ENCODE measurements at places on chromosomes 7 and 10. TPM values are rescaled to one million over a fixed set of nuclear protein-coding genes. Genes with fewer than 3 reads are reported as not detected.
A peak's percentile ranks its signal among the peaks of the same experiment; 100 is the strongest.

Gene OR2A14
- not detected for total RNA-seq

Gene CDNF
- 2.3 TPM for total RNA-seq

Gene CHAT
- not detected for total RNA-seq

Gene PTEN
- total RNA-seq: 54.3 TPM

Gene TRIL
- 2.3 TPM for total RNA-seq

Gene HKDC1
- not detected for total RNA-seq

Gene PHKG1
- 31.3 TPM for total RNA-seq

Gene EGFR
- total RNA-seq: 10.1 TPM

Gene KLF14
- not detected for total RNA-seq

- DNase-seq: no peak
These were observed 580.9 kb downstream of the GLRX3 start for GRCh38 chr10:130717083-130717482.

GRCh38 chr10:5555881-5556280, 31.1 kb downstream of the CALML3 start:
- peak; percentile 13 for DNase-seq

DNA sequence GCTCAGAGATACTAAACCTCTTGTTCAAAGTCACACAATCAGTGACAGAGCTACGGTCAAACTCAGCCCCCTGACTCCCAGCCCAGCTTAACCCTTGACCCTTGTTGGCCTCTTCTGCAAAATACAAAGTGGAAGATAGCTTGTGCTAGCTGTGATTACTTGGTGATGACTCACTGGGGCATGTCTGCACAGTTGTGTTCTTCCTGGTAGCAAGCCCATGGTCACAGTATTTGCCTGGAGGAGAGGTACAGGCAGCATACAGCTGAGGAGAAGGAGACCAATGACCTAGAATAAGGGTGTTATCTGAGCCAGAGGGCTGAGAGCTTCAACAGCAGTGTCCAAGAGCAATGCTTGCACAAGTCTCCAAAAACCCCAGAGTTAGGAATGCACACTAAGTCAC, 5.7 kb upstream of the HSPA12A start:
- no peak for DNase-seq

GRCh38 chr7:101433688-101434087, 71.0 kb downstream of the COL26A1 start:
- no peak for DNase-seq

DNA sequence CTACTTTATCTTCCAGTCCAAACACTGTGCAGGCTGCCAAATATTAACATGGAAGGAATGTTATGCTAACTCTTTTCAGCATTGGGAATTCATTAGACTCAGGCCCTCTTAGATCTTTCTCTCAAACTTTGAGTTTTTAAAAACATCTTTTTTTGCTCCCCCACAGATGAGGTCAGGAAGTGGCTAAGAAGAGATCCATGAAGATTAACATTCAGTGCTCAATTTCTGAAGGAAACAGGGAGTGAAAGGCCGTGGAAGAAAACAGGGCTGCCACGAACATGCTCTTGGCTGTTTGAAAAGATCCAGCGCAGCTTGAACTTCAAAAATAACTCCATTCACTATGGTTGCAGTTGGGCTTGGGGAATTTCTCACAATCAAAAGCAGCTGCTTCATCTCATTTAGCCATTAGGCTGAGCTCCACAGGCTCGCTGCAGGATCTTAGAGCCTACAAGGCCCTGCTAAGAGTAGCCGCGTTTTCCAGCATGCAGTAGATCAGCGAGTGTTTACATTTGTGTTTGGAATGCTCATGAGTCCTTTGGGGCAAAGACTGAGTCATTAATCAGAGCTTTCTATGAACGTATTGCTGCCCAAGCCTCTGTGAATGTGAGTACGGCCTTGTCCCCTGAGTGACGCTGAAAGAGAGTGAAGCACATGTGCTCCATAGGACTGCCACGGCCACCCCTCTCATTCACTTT, 41.2 kb upstream of the TNS3 start:
- DNase-seq: no peak

GRCh38 chr7:28381466-28381865, 30.9 kb upstream of the CREB5 start:
- DNase-seq: no peak

- DNase-seq: peak; percentile 55
These were observed 167.6 kb downstream of the ZNF365 start for GRCh38 chr10:62541811-62542210.

GRCh38 chr10:48522011-48522765, 82.7 kb downstream of the ARHGAP22 start:
- no peak for DNase-seq

DNA sequence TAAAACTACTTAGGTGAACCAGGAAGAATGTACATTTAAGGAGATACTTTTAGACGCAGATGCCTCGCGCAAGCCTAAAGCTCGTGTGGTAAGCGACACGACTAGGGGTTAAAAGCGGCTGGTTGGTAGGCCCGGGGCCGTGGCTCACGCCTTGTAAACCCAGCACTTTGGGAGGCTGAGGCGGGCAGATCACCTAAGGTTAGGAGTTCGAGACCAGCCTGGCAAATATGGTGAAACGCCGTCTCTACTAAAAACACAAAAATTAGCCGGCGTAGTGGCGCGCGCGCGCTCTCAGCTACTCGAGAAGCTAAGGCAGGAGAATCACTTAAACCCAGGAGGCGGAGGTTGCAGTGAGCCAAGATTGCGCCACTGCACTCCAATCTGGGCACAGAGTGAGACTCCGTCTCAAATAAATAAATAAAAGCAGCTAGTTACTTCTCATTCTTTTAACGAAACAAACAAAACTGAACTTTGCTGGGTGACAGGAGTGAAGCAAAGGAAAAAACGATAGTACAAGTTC, 879 bp downstream of the NUDT5 start:
- DNase-seq: peak; percentile 76

DNA sequence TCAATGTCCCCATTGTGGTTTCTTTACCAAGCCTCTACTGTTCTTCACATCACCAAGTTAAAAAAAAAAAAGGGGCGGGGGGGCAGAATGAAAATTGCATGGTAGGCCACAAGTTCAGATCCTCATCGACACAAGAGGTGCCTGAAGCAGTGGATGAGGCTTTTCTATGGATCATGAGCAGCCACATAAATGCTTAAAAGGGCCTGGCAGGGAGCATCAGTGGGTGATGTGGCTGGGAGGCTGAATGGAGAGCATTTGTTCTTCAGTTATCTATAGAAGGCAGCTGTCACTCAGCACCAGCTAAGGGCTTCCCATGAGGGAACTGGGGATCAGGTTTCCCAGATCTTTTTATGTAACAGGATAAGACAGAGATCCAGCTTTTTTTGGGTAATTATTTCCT, 117.9 kb downstream of the CFTR start:
- DNase-seq: no peak

GRCh38 chr10:59360605-59361405, 1.5 kb downstream of the FAM13C start:
- no peak for DNase-seq

DNA sequence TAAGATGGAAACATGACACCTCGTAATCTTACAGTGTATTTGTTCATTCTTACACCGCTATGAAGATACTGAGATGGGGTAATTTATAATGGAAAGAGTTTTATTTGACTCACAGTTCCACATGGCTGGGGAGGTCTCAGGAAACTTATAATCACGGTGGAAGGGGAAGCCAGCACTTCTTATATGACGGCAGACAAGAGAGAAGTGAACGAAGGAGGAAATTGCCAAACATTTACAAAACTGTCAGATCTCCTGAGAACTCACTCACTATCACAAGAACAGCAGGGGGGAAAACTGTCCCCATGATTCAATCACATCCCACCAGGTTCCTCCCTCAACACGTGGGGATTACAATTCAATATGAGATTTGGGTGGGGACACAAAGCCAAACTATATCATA, 282.3 kb downstream of the HGF start:
- DNase-seq: no peak

DNA sequence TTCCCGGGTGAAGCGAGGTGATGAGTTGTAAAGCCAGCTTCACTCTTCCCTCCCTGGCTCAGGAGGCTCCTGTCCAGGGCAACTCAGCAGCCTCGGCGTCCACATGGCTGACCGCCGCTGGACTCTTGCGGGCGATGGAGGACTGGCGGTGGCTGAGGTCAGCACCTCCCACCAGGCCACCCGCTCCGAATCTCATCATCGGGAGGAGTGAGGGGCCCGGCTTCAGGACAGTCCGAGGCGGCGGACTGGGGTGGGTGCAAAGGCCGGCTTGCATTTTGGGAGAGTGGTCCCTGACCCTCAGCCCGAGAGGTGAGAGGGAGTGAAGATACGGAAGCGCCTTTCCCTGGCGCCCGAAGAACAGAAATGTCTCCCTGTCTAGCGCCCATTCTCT, 759 bp downstream of the DNAJB12 start:
- peak; percentile 63 for DNase-seq

DNA sequence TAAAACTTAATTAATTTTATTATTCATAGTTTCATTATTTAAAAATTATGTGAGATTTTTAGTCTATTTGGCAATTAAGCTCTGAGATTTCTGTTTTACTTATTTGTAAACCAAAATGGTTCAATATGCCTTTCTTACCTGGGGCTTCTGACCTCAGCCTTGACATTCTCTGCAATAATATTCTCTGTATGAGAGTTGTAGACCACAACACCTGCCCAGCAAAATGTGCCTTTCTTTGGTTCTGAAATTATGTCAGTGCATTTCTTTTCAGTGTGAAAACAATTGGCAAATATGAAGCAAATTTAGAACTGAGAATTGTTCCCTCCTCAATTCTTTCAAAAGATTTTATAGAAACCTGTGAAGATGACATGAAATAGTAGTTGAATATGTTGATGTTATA, 426.4 kb upstream of the FZD8 start:
- no peak for DNase-seq

DNA sequence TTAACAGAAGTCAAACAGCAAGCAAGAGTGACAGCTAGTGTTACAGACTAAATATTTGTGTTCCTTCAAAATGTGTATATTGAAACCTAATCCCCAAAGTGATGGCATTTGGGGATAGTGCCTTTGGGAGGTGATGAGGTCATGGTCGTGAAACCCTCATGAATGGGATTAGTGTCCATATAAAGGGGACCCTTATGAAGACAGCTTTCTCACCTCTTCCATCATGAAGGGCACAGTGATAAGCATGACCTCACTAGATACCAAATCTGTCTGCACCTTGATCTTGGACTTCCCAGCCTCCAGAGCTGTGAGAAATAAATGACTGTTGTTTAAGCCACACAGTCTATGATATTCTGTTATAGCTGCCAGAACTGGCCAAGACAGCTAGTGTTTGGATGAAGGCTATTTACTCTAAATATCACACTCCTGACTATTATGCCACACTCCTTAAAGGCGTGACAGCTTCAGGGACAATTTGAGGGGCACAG, 235.7 kb upstream of the TMEM72 start:
- no peak for DNase-seq

Data from Right ventricle myocardium superior (tissue), 1 donor.